Activated T-helper 2 cell treated with anti-CD3 and anti-CD28 coated beads, Interferon-gamma antibody, Interleukin-2, Interleukin-4, amounts not matched to agents 10 μg/mL and 5 μg/mL and 100 μg/mL, durations not matched to agents 14 hours and 24 hours and 36 hours (primary cell): ENCODE measurements at places on chromosomes 4 and X.

- DNase-seq: no peak
These were observed 67.7 kb upstream of the LRPAP1 start for GRCh38 chr4:3599951-3600350.

GRCh38 chrX:96386981-96387380 is 297.7 kb upstream of the DIAPH2 start:
- DNase-seq: no peak

DNA sequence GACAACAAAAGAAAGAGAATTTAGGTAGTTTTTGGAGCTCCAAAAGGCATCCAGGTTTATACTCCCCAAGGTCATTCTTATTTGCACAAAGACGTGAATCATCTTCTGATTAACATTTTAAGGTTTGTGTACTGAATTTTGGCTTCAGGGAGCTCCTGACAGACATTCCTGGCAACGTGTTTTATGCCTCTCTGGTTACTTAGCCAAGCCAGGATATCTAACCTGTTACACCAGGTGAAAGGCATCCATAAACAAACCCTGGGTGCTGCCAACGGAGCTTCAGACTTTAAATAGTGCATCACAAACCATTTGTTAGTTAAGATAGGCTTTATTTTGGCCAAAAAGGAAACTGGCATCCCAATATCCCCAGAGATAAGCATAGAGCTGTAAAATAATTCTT is 997.3 kb downstream of the ARAP2 start:
- no peak for DNase-seq

DNA sequence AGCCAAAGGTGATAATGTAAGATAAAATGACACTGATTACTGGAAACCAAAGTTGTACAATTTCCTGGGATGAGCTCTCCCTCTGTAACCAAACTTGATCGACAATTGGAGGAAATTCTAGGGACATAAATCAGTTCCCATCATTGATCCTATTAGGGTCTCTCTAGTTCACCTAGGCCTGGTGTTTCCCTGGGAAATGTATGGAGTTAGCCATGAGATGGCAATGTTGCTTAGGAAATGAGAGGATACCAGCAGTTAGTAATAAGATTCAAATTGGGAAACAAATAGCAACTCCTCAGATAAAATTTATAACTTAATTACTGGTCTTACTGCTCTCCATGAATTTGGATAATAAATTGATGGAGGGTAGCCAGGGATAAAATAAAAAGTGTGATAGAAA is 52.2 kb downstream of the SPATA18 start:
- DNase-seq: no peak

DNA sequence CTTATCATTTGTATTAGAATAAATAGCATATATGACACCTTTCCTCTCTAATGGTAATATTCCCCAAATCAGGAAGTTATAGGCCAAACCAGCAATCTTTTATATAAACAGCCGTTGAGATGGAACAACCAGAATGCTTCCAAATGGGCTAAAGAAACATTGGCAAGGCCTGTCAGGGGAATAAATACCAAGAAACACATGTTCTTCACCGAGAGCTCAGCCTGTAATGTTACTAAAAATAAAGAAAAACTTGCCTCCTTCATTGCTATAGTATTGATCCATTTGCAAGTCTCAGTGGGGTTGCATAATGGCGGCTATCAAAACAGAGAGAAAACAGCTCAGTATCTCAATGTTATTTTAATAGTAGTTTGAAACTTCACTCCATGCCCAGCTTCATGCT is 104.9 kb downstream of the FAM13A start:
- DNase-seq: no peak

GRCh38 chrX:54496936-54497335 is 902 bp upstream of the FGD1 start:
- DNase-seq: no peak

- DNase-seq: no peak
These were observed 15.6 kb upstream of the IBSP start for GRCh38 chr4:87783781-87784180.

- no peak for DNase-seq
These were observed 4.9 kb upstream of the ATP2B3 start for GRCh38 chrX:153512501-153512893.

DNA sequence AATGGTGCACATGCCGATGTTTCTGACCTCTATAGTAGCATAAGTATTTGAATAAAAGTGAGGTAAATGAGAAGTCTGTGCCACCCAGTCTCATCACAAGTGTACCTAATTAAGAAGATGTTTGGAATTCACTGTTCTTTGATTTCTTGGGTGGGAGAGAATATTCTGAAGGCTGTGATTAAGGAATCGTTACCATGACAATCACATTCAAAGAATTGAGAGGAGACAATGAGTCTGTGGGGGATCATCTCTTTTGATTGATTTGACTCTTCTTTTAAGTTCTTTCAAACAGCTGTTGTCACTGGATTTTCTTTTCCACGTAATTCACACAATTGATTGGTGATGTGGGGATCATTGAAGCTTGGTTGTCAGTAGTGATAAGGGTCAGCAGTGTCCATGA is 18.1 kb downstream of the FHL1 start:
- no peak for DNase-seq

GRCh38 chr4:53185869-53186585 is 179.8 kb downstream of the SCFD2 start:
- no peak for DNase-seq

- DNase-seq: no peak
These were observed 123.7 kb downstream of the COX18 start for GRCh38 chr4:72945719-72946336.

DNA sequence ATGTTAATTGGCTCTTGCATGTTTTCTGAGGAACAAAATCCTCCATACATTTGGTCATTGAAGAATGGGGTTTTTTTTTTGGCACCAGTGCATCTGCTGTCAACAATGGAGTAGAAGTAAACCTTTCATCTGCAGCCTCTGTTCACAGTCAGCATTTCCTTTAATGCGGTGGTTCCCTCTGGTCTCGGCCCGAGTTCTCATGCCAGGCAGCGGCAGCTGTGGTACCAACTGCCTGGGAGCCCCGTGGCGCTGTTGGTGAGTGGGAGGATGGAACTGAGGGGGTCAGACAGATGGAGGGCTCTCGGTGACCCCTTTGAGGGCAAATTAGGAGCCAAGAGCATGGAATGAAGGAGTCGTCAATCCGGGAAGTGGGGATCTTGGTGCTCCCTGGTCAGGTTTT is 114.7 kb downstream of the AFF1 start:
- DNase-seq: no peak

- DNase-seq: no peak
These were observed 13.7 kb downstream of the STAG2 start for GRCh38 chrX:123975180-123975579.

DNA sequence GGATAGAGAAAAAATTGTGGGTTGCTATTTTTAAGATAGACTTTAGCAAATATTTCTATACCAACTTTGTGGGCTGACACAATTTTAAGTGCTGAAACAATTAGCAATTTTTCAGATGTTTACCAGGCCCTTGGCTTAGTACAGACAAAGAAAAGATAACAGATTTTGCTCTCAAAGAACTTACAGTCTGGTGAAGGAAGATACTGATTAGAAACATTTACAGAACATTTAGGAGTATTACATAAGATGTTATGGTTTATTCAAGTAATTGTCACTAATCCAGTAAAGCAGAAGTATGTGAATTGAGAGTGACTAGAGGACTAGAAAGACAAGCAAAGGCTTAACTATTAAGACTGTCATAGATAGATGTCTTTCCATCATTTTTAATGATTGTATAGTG is 35.3 kb upstream of the NDUFC1 start:
- DNase-seq: no peak

GRCh38 chrX:42289492-42290385 is 366.4 kb upstream of the CASK start:
- DNase-seq: no peak

GRCh38 chr4:176927664-176928063 is 134.9 kb upstream of the VEGFC start:
- no peak for DNase-seq

- DNase-seq: no peak
These were observed 667.7 kb upstream of the IGFBP7 start for GRCh38 chr4:57777876-57778275.

GRCh38 chr4:28388471-28388870 is 1527.8 kb downstream of the STIM2 start:
- DNase-seq: no peak

DNA sequence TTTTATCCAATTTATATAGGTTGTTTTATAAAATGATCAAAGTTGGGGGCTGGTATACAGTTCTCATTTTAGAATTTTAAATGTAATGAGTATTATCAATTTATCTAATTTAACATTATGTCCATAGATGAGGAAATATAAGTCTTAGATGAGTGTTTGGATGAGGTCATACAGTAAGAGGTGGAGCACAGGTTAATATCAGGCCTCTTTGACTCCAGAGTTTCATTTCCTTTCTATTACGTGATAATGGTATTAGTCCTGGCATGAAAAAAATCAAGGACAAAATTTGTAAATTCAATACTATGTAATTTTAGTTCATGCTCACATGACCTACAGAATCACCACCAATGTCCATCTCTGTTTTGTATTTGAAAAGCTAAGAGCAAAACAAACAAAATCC is 269.8 kb downstream of the FSTL5 start:
- no peak for DNase-seq

DNA sequence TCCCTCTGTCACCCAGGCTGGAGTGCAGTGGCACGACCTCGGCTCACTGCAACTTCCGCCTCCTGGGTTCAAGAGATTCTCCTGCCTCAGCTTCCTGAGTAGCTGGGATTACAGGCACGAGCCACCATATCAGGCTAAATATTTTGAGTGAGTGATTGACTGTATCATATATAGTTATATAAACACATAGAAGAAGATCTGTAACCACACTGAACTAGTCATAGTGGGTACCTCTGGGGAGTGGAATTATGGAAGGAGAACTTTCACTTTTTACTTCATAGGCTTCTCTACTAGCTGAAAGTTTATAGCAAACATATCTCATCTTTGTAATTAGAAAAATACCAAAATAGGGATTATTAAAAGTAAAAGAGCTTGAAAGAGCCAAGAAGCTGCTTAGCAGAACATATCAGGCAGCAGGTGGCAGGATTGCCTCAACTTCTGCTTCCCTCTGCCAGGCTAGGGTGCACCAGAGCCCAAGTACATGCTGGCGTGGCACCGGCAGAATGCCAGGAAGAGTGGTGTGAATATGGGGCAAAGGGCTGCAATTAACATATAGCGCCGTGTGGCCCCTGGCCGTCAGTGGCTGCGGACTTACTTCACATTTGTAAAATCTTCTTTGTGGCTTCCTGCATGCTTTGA is 39.5 kb upstream of the CD40LG start:
- peak; percentile 30 for DNase-seq

DNA sequence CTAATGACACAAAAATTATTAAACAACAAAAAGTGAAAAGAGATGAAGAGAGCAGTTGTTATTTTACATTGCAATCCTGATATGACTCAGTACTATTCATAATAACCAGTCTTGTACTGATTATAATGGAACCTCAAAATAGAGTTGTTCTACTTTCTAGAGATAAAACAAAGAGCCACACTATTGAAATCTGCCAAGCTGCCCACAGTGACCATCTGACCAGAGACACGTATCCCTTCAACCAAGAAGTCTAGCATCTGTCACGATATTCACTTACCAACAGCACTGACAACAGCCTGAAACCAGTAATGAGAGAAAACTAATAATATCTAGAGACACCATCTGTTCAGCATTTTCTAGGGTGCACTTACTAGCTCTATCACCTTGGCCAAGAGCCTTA is 466.7 kb downstream of the NKX6-1 start:
- DNase-seq: no peak

DNA sequence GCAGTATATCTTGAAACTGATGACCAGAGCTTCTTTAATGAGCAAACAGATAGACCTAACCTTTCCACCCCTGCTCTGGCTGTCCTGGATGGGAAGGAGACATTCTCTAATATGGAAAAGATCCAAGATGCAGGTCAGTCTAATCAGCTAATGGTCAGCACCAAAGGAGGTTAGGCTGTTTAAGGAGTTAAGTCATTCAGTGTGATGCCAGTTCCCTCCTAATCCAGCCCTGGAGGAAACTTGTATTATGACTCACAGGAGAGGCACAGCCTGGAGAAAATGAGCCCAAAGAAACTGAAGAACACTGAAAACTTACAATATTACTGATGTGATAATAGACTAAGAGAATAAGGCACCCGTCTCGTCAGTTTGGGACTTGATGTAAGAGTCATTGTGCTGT is 323.0 kb downstream of the HNRNPD start:
- no peak for DNase-seq

- no peak for DNase-seq
These were observed 17.3 kb downstream of the KDM6A start for GRCh38 chrX:44890247-44890646.

GRCh38 chr4:8093587-8094274 is 64.9 kb downstream of the ABLIM2 start:
- no peak for DNase-seq

GRCh38 chrX:141668371-141668770 is 30.2 kb downstream of the SPANXD start:
- no peak for DNase-seq

- DNase-seq: no peak
These were observed 10.9 kb upstream of the WFS1 start for GRCh38 chr4:6258741-6259140.

- no peak for DNase-seq
These were observed 460.3 kb downstream of the ZIC3 start for GRCh38 chrX:138026211-138026610.

- no peak for DNase-seq
These were observed 37.9 kb upstream of the NAP1L5 start for GRCh38 chr4:88735564-88735963.

DNA sequence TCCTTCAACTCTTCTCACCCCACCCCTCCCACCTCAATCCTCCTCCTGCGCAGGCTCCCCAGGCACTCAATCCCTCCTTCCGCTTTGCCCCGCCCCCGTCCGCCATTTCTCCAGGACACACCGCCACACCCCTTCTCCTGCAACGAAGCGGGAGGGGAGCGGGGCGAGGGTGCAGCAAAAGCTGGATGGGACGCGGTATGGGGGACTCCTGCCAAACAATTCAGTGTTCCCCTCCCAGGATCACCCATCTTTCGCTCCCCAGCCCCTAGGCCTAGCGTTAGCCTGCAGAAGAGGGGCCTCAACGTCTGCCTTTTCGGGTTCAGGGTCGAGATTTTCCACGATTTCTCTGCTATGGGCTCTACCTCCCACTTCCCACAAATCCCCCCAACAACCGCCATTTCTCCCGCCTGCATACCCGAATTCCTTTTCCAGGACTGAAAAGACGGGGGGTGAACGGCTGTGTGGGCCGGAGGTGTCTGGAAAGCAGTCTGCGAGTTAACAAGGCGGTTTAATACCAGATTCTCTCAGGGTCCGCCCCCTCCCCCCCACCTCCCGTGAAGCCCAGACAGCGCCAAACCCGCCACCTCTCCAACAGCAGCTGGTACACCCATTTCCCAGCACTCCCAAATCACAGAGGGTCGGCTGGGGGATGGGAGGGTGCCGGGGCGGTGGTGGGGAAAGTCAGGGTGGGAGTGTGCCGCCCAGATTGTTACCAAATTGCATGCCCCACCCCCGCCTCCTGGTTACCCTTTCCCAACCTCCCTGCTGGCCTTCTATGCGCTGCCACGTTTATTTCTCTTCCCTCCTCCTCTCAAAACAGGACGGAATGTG is 774 bp downstream of the ARMCX2 start:
- DNase-seq: peak; percentile 30

DNA sequence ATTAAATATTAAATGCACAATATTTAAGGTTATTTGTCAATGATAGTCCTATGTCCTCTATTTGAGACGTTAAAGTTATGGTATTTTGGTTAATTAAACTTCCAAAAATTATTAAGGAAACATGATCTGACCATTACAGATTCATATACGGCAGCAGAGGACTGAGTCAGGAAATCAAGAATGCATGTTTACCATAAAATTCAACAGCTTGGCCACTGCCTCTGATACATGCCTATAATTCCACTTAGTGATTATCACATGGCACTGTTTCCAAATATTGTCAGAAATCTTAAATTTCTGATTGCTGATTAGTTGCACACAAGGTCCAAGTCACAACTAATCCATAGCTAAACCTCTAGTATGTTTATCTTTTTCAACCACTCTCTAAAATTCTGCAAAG is 232.2 kb upstream of the UGT8 start:
- DNase-seq: no peak
